ENCODE measurements at places on chromosomes 7 and 10. TPM values are rescaled to one million over a fixed set of nuclear protein-coding genes. Genes with fewer than 3 reads are reported as not detected.

Gene TEX47
- polyA plus RNA-seq, result not detected

Gene GJD4
- polyA plus RNA-seq, result not detected

Gene GHRHR
- polyA plus RNA-seq, result not detected

Gene RRP12
- polyA plus RNA-seq, result 10.7 TPM

Gene CDNF
- not detected for polyA plus RNA-seq

Gene KNDC1
- 0.25 TPM for polyA plus RNA-seq

Gene SCART1
- polyA plus RNA-seq, result not detected

Gene GRM8
- not detected for polyA plus RNA-seq

Gene TLX1
- polyA plus RNA-seq, result not detected

Gene STEAP4
- polyA plus RNA-seq, result 29.6 TPM

Gene PPIF
- polyA plus RNA-seq, result 11.1 TPM

Gene DKK1
- polyA plus RNA-seq, result 0.84 TPM

Gene C10orf53
- polyA plus RNA-seq, result not detected

Gene PRRT4
- polyA plus RNA-seq, result 0.28 TPM

Gene ZPBP
- polyA plus RNA-seq, result not detected

Gene VWDE
- not detected for polyA plus RNA-seq

Gene WNT2
- not detected for polyA plus RNA-seq

Gene SRRM3
- polyA plus RNA-seq, result 7.4 TPM

Gene MBL2
- polyA plus RNA-seq, result not detected

Gene SSC4D
- polyA plus RNA-seq, result 0.13 TPM

Gene LRRC4
- 0.13 TPM for polyA plus RNA-seq

Gene IKZF1
- 2.5 TPM for polyA plus RNA-seq

Data from aorta (tissue), 5 donors.